ENCODE measurements at places on chromosomes 6 and 20.
A peak's percentile ranks its signal among the peaks of the same experiment; 100 is the strongest.

DNA sequence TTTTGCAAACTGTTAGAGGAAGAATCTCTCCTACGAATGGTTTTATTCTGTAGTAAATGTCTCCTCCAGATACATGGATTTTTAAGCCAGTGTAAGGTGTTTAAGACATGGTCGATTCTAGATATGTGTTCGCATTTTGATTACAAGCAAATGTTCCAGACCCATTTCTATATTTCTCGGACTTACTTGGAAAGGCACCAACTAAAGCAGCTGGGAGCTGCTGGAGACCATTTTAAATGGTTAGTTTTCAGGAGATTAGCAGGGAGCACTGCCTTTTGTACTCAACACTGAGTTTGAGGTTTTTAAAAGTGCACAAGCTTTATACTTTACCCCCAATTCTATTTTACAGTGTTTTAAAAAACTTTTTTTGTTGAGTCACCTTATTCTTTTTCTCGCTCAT is 857.0 kb downstream of the KIF16B start:
- DNase-seq: no peak

DNA sequence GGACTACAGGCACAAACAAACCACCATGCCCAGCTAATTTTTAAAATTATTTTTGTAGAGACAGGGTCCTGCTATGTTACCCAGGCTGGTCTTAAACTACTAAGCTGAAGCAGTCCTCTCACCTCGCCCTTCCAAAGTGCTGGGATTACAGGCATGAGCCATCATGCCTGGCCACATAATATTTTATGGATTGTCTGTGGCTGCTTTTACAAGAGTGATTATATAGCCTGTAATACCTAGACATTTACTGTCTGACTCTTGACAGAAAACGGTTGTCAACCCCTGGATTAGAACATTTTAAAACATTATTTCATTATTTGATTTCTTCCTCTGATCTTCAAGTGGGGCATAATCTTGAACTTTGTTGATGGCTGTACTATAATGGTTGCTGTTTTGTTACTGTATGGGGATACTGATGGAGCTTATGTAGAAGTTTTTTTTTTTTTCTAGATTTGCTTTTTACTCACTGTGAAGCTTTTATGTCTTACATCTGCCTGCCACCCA is 14.3 kb downstream of the PARD6B start:
- DNase-seq: no peak

GRCh38 chr20:62266340-62266739 is 28.0 kb downstream of the OSBPL2 start:
- DNase-seq: no peak

DNA sequence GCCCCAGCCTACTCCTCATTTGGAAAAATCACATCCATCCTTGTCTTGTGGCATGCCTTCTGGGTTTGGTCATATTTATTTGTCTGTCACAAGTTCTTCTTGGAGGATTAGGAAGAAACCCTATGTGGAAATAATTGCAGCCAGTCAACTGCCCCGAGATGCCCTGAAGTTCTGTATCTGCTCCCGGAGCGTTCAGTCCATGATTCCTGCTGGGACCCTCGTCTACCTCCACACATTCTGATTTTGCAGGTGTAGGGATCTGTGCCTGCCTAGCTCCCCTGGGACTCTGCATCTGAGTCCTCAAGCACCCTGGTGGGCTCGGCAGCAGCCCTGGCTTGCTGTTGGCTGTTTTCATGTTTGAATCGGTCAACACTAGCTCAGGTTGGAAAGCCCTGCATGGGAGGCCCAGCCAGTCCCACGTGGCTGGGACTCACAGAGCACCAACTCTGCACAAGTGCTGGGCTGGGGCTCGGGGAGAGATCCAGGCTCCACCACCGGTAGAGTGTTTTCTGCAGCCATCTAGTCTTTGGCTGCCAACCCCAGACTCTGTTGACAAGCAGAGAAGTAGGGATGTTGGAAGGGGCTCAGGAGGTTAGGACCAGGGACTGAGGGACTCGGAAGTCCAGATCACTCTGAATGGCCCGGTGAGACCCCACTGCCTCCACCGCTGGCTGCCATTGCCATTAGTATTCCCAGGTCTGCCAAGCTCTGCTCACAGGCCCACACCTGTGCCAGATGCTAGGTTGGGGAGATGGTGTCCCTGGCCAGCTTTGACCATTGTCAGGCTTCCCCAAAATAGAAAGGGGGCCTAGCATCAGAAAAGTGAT is 183.5 kb upstream of the CST7 start:
- no peak for DNase-seq

GRCh38 chr6:159077123-159077522 is 32.3 kb upstream of the TAGAP start:
- DNase-seq: peak; percentile 41

- DNase-seq: no peak
Measured at GRCh38 chr6:149268768-149269167, 48.7 kb upstream of the TAB2 start.

GRCh38 chr6:159590835-159591234 is 102.2 kb downstream of the SOD2 start:
- no peak for DNase-seq

DNA sequence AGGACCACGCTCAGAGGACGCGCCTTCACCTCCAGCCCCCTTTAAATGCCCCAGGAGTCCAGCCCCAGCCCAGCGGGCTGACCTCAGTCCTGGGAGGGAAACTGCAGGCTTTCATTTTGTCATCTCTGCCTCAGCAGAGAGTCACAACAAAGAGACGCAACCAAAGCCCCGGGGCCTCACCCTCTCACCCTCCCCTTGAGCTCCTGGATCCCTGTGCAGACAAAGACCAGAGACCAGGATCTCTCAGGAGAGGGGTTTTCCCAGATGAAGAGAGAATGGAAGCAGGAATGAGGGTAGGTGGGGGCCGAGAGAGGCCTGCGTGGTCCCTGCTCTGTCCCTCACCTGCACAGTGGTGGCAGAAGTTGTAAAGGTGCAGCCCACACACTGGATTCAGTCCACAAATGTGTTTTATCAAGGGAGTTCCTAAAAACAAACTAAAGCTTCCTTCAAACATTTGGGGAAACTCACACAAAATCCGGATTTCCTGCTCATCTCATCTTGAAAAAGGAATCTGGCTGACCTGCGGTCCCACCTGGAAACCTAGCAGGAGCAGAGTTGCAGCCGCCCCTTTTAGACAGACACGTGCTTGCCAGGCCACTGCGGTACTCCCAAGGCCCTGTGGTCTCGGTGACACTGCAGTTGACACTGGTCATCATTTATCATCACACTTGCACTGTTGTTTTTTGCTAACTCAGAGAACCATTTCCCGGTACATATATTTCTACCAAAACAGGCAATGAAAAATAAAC is 27.1 kb downstream of the PTGIS start:
- no peak for DNase-seq

DNA sequence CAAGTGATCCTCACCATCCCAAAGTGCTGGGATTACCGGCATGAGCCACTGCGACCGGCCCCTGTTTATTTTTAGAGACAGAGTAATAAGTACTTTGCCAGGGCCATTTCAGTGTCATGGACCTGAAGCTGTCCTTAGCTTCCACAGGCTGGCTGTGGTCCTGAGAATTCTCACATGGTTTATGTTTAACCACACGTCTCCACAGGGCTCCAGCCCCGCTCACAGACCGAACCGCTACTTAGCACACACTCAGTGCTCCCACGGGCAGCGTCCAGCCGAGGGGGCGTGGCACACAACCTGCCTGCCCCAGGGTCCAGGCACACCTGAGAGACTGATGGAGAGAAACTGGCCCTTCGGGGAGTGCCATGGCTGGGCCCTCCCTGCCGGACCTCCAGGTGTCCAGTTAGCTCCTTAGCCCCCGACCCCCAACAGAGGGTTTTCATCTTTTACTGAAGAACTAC is 11.7 kb downstream of the ACSS1 start:
- no peak for DNase-seq

- no peak for DNase-seq
Measured at GRCh38 chr6:83127976-83128375, 60.5 kb downstream of the DOP1A start.

- DNase-seq: no peak
Measured at GRCh38 chr20:21862956-21863355, 157.5 kb downstream of the PAX1 start.

- no peak for DNase-seq
Measured at GRCh38 chr6:48073976-48074767, 36.8 kb downstream of the PTCHD4 start.

DNA sequence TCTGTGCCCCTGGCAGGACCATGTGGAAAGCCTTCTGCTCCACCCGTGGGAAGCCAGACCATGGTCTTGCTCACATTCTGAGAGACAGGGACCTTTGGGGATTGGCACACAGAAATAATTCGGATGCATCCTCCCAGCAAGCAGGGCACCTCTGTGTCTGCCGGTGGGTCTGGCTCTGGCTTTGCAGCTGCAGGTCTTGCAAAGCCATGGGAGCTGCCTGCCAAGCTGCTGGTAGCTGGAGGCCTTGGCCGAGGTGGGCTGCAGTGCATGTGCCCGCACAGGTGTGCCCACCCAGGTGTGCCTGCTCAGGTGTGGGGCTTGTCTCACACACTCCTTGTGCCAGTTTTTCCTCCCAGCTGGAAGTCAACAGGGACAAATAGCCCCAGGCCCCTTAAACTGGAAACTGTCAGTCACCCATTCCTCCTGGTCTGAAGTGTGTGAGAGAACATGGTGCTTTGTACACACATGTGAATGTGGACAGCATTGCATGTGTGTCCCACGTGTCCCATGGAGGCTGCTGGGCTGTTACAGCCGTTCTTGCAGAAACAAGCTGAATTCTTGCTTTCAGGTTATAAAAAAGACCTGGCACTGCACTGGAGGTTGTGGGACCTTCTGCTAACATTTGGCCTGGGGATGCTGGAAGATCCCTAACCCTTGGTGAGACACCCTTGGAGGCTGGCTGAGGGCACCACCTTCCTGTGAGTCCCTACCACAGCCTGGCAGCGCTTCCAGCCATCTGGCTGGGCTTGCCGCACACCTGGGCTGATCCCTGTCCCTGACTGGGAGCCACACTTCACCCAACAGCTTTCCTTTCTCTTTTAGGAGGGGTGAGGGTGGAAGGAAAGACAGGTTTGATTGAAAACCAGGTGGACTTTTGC is 54.9 kb upstream of the SMOC2 start:
- DNase-seq: no peak

GRCh38 chr20:46695892-46696291 is 6.6 kb upstream of the TP53RK start:
- DNase-seq: no peak

- DNase-seq: no peak
Measured at GRCh38 chr6:144702781-144703180, 417.6 kb downstream of the UTRN start.

DNA sequence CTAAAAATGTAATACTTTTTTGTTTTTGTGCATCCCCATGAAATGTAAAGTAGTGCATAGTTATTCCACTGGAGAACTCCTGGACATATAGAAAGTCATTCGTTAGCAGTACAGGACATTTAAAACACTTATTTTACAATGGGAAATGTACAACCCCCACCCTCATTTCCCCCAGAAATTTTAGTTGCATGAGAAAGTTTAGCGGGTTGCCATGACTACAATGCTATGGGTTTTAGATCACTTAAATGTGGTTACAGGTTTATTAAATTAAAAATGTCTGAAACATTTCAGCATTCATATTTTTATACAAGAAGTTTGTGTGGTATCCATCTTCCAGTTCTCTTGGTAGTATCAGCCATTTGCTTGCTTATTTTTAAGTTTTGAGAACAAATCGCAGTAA is 54.9 kb upstream of the TRAF3IP2 start:
- no peak for DNase-seq

DNA sequence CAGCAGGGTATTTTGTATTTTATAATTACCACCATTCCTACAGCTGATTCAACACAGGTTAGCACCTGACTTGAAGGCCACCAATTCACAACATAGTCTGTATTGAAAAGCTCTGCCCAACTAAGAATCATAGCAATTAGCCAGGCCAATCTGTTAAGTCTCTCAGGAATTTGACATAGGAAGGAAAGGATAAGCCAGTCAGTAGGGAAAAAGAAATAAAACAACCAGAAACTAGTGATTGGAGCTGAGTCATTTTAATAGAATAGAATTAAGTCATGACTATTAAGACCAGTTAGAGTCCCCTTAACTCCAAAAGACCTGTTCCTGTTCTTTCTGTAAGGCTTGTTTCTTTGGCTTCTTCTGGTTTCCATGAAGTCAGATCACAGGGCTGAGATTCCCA is 8.1 kb downstream of the RANBP9 start:
- DNase-seq: no peak

DNA sequence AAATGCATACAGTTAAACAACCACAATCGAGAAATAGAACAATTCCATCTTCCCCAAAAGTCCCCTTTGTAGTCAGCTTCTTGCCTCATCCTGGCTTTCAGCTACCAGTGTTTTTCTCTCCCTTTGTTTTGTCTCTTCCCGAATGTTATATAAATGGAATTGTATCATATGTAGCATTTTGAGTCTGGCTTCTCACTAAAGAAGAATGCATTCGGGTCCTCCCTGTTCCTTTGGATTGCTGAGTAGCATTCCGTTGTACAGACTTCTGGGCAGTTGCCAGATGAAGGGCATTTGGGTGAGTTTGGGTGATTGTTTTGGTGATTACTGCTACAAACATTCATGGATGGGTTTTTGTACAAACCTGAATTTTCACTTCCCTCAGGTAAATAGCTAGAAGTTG is 27.8 kb downstream of the PRPH2 start:
- no peak for DNase-seq

DNA sequence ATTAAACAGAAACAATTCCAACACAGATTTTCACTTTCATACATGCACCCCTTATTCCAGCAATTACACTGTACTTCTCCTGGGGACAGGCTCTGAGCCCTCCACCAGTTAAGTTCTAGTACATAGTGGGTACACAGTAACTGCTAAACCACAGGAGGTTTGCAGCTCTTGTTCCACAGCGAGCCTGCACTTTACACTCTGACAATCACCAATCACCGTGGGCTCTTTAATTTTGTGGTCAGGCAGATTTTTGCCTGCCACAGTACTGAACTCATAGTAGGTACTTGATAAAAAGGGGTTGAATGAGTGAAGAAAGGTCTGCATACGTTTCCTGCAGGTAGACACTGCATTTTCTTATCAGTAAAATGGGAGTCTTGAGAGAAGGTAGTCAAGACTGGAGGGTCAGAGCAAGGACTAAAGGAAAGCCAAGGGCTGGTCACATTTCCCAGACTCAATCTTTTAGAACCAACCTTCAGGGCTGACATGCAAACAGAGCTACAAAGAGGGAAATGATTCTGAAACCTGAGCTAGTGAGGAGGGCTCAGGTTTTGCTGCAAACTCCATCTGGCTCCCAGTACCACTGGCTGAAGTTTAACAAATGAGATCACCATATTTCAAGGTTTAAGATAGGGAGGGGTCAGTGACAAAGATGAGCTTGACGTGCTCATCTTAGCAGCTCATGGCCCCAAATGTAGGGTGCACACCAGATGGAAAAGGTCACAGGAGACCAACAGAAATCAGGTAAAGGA is 404.6 kb downstream of the BTBD9 start:
- DNase-seq: no peak

GRCh38 chr6:143592335-143592734 is 80.8 kb upstream of the FUCA2 start:
- DNase-seq: no peak

GRCh38 chr20:46362921-46363867 is 43.2 kb downstream of the ELMO2 start:
- DNase-seq: no peak
